ENCODE measurements at places on chromosomes 1 and 21.

DNA sequence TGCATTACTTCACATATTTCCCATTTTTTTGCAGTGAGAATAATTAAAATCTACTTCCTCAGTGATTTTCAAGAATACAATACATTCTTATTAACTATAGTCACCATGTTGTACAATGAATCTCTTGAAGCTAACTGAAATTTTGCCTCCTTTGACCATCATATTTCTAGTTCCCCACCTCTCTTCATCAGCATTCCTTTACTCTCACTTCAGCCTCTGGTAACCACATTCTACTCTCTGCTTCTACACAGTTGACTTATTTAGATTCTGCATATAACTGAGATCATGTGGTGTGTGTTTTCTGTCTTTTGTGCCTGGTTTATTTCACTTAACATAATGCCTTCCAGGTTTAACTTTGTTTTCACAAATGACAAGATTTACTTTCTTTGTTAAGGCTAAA lies 304.4 kb upstream of the LYPLAL1 start:
- no peak overlapping the region for H3K4me3 ChIP-seq
- no peaks in the 10 kb centered on the region for H3K36me3 ChIP-seq
- DNase-seq: no peak
- no peaks in the 10 kb centered on the region for H3K4me1 ChIP-seq

- H3K27ac ChIP-seq: no peak overlapping the region
- no peaks in the 10 kb centered on the region for H3K4me1 ChIP-seq
- no peaks in the 10 kb centered on the region for H3K36me3 ChIP-seq
- DNase-seq: no peak
Measured at GRCh38 chr1:69535490-69535889, 32.2 kb upstream of the LRRC7 start.

DNA sequence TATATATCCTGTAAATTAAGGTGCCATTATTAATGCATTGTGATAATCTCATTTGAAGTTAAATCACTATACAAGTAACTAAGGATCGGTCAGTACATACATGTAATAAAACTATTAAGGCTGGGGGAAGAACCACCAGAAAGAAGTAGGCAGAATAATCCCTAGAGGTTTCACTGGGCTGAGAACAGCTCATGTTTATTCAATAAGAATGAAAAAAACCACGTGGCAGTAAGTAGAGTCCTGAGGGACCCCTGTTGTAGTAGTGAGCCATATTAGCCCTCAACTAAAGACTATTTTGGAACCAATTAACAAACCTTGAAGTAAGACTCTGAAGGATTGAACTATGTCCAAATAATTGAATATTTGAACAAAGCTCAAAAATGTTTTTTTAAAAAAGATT lies 46.9 kb upstream of the ADAM30 start:
- no peaks in the 10 kb centered on the region for H3K27me3 ChIP-seq
- no peak for DNase-seq
- H3K4me3 ChIP-seq: no peak overlapping the region

- DNase-seq: no peak
- H3K4me3 ChIP-seq: no peak overlapping the region
- no peaks in the 10 kb centered on the region for H3K27me3 ChIP-seq
- no peaks in the 10 kb centered on the region for H3K36me3 ChIP-seq
Measured at GRCh38 chr1:231807541-231807940, 181.0 kb downstream of the DISC1 start.

- H3K27me3 ChIP-seq: no peaks in the 10 kb centered on the region
- DNase-seq: no peak
- no peak overlapping the region for H3K4me3 ChIP-seq
- H3K27ac ChIP-seq: no peak overlapping the region
- H3K36me3 ChIP-seq: peaks cover 41% of the 10 kb centered on the region
- H3K4me1 ChIP-seq: peaks cover 6% of the 10 kb centered on the region
Measured at GRCh38 chr1:167418391-167418790, 99.9 kb downstream of the CD247 start.

DNA sequence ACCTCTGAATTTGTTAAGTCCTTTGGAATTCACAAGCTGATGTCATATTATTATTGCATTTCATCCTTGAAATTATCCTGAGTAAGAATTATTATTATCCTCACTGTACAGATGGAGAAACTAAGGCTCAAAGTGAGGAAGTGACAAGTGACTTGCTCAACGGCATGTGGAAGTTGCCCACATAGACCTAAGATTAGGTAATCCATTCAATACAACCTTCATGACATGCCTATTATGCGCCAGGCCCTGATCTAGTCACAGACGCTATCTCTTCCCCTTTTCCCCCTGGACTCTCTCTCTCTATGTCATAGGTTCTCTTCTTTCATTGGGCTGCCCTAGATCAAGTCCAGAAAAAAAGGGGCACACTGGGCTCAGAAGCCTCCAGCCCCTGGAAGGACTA lies 84.9 kb upstream of the KCNK2 start:
- H3K4me1 ChIP-seq: no peaks in the 10 kb centered on the region
- no peaks in the 10 kb centered on the region for H3K27me3 ChIP-seq
- no peak overlapping the region for H3K4me3 ChIP-seq

GRCh38 chr21:42146273-42146805 lies 72.6 kb upstream of the ABCG1 start:
- no peak overlapping the region for H3K4me3 ChIP-seq
- no peaks in the 10 kb centered on the region for H3K36me3 ChIP-seq
- no peak overlapping the region for H3K27ac ChIP-seq
- DNase-seq: no peak
- H3K4me1 ChIP-seq: peaks cover 4% of the 10 kb centered on the region
- peaks cover 8% of the 10 kb centered on the region for H3K27me3 ChIP-seq

DNA sequence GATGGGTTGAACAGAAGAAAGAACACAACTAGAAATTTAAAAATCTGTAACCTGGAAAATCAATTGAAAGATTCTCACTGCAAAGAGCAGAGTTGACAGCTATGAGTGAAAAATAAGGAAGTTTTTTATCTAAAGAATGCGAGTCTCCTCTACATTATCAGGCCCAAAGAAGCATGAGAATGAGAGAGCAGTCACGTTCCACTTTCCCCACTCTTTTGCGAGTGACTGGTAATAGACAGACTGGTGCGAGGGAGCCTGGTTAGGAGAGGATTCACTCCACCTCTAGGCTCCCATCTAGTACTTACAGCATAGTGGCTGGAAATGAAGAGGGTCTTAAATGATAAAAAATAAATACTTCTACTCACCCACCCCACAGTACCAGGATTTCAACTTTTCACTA lies 52.0 kb downstream of the PRDX6 start:
- no peak overlapping the region for H3K27ac ChIP-seq
- peaks cover 10% of the 10 kb centered on the region for H3K4me1 ChIP-seq
- no peaks in the 10 kb centered on the region for H3K27me3 ChIP-seq
- DNase-seq: no peak
- no peaks in the 10 kb centered on the region for H3K36me3 ChIP-seq

GRCh38 chr1:20885121-20885520 lies 98.0 kb upstream of the HP1BP3 start:
- H3K27ac ChIP-seq: no peak overlapping the region
- H3K4me1 ChIP-seq: no peaks in the 10 kb centered on the region
- H3K36me3 ChIP-seq: peaks cover 19% of the 10 kb centered on the region
- DNase-seq: no peak
